ENCODE measurements at places on chromosomes 12 and 14.

- DNase-seq = no peak
These were observed 18.8 kb upstream of the SLCO1A2 start for GRCh38 chr12:21353487-21353886.

DNA sequence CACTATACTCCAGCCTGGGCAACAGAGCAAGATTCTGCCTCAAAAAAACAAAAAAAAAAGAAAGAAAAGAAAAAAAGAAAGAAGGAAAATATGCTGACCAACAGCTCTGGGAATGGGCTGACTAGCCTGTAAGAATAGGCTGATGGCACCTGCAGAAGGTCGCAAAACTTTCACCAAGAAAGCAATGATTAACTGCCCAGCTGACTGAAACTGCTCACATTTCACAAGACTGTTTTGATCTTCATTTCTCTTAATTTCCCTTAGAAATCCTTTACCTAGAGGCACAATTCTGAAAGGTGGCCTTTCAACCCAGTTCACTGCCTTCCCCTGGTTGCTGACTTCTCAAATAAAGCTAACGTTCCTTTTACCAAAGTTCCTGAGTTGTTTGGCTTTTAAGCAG lies 12.4 kb downstream of the BEST3 start:
- DNase-seq = no peak

- no peak for DNase-seq
These were observed 87.5 kb downstream of the SCARB1 start for GRCh38 chr12:124776125-124776513.

DNA sequence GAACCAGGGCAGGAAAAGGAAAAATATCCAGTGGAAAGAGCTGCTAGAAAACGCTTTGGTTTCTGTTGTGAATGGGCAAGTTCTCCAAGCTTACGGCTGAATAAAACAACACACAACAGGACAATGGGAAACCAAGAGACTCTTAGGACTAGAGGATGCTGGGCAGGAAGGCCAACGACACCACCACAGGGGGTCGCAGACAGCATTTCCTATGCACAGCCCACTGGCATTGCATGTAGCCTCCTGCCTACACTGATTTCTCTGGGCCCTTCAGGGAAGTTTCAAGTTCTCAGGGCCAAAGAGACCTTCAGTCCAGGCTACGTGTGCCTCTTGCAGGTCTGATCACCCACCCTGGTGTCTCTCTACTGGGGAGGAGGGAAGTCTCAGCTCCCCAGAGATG lies 108.0 kb downstream of the RIMBP2 start:
- DNase-seq = no peak

DNA sequence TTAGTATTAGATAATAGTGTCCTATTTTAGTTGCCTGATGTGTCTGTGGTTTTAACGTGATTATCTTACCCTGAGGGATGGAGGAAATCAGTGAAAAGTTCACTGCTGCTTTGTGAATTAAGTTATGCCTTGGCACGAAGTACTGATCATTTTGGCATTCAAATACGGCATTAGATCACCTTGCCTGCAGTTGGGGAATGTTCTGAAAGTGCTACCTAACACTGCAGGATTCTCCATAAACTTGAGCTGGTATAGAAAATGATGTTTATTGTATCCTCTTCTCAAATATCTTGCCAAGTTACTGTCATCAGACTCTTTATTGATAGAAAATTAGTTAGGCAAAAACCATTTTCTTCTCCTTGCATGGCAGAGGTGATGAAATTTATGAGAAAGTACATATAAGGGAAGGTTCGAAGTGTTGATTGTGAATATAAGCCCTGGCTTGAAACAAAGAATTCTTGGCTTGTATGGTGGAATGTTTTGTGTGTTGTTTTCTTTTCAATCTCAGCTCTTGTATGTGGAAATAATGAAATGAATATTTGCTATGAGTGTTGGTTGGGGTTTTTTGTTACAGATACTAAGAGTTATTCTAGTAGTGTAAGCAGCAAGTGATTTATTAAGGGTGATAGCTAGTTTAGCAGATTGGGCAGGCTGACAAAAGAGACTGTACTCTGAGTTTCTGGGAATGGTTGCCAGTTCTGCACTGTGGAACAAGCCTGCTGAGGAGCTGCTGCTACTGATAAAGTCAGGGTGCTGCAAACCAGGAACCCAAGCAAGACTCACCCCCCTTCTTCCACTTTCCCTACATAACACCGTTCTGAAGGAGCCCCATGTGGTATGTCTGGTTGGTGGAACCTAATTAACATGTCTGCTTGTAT lies 448.3 kb downstream of the PCNX1 start:
- no peak for DNase-seq

DNA sequence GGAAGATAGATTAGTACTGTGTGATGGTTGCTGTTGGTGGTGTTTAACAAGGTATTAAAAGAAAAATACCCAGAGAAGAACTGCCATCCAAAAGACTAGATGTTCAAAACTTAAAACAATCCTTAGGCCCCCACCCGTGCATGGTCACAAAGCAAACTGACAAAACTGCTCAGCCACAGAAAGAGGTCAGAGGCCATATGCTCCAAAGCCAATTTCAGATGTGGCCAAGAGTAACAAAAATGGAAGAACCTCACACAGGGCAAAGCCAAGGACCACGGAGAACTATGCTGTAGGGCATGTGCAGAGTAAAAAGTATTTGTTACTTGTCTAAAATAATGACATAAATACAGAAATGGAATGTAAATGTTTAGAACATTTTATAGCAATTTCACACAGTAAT lies 5.3 kb downstream of the TXNDC16 start:
- DNase-seq = no peak

GRCh38 chr12:74849801-74850200 lies 312.2 kb downstream of the ATXN7L3B start:
- DNase-seq = no peak

All from H4 (cell line).